Kidney glomerular epithelial cell (primary cell): ENCODE measurements at places on chromosomes 6 and 20.

DNA sequence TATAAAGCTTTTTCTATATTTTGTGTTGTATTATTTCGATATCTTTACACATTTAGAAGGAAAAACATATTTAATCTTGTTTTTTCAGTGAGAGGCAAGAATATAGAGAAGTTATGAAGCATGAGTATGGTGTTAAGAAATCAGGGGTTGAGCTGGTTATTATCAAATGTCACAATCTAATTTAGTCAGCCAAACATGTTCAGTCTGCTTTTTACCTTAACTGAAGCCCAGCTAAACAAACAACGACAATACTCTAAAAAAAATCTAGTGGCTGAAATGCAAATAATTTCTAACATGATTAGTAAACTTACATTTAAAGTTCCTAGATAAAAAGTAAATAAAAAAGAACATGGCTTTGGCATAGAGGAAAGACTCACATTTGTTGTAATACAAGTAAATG is 433.8 kb upstream of the NRSN1 start:
- DNase-seq: no peak

GRCh38 chr20:16821211-16822089 is 73.3 kb downstream of the OTOR start:
- DNase-seq: peak; percentile 54

DNA sequence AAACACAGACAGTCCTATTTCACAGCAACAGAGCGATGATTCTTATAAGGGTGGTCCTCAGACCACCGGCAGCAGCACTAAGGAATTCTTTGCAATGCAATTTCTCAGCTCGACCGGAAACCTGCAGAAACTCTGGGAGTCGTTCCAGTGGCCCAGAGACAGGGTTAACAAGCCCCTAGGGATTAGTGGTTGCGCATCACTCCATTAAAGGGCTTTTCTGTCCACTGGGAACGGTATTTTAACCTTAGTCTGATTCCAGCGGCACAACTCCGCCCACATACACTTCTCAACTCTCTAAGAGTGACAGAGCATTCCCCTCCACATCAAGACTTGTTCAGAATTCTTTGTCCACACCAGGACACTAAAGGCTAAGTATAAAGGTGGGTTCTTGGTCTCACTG is 341.5 kb downstream of the TFAP2A start:
- DNase-seq: no peak

DNA sequence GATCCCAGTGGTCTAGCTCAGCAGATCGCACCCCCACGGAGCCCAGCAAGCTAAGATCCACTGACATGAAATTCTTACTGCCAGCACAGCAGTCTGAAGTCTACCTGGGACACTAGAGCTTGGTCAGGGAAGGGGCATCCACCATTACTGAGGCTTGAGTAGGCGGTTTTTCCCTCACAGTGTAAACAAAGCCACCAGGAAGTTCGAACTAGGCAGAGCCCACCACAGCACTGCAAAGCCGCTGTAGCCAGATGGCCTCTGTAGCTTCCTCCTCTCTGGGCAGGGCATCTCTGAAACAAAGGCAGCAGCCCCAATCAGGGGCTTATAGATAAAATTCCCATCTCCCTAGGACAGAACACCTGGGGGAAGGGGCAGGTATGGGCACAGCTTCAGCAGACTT is 18.8 kb downstream of the FRK start:
- no peak for DNase-seq

DNA sequence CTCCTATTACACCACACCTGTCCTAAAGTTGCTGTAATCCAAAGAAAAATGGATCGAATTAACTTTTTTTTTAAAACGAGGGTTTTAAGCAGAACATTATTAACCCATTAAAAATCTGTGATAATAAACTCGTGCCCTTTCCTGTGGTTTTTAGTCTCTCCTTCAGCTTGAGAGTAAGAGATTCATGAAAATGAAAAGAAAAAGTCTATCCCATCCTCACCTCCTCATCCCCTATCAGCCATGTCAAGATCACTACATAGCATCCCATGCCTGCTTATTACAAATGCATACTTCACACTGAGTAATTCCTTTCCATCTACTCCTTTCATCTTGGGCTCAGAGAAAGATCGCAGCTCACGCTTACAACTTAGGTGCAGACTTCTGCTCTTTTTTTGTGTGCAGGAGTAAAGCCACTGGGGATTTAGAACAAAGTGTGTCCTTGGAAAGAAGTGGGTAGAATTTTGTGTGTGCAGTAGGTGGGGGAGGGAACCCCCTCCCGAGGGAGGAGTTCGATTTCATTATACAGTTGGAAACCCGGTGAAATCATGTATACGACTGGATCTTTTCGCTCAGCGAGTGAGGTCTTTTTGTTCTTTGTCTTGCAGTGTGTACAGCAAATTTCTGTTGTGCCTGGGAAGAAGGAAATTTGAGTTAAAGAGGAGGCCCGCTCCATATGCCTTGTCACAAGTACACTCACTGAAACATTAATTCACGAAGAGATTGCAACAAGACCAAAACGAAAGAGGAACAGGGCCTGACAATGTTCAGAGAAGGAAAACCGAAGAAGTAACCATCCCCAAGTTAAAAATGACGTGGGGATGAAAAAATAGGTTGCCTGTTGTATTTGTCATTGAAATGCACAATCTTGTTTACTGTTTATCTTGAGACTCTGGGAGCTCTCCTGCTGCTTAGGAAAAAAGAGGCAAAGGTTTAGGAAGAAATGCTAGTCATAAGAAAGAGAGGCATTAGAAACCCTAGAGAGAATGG is 146.5 kb upstream of the ZNF217 start:
- no peak for DNase-seq

DNA sequence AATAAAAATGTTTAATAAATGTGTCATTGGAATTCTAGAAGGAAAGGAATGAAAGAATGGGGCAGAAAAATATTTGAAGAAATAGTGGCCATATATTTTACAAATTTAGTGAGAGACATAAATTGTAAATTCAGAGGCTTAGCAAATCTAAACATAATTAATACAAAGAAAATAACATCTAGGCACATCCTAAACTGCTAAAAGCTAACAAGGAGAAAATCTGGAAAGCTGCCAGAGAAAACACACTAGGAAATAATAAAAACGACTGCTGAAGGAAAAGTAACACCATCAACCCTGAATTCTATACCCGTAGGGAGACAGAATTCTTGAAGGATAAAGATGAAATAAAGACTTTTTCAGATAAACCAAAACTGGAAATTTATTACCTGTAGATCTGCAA is 23.8 kb downstream of the CYB5R4 start:
- DNase-seq: no peak

DNA sequence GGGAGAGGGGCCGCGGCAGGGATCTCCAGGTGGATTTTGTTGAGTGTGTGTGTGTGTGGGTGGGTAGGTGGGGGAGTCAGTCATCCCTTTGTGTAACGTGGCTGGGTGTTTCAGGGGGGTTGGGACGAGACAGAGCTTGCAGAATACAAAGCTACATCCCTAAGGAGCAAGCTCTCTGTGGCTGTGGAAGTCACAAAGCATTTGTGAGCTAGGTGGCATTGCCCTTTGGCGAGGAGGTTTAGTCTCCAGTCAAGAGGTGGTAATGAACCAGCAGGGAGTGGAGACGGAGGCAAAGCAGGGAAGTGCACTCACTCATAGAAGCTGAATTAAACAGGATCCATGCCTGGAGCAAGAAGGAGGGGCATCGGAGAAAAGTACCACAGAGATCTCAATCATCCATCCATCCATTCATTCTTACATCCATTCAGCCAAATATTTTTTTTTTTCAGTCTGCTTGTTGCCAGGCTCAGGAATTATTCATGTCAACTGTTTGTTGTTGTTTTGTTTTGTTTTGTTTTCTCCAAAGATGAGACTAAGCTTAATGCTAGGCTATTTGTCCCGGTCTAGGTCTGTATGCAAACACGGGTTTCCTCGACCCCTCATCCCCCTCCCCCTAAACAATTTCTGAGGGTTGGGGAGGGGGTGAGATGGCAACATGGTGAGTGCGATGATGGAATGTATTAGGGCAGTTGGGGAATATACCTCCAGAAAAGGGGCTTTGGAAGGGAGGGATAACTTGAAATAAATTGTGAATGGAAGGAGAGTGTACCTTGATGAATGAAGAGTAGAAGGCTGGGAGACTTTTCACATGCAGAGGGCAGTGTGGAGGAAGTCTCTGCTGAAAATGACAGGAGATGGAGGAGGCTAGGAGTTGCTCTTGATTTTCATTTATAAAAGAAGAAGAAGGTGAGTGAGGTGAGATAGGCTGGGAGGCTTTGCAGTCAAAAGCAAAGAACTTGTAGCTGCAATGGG is 1.0 kb downstream of the HCRTR2 start:
- no peak for DNase-seq

DNA sequence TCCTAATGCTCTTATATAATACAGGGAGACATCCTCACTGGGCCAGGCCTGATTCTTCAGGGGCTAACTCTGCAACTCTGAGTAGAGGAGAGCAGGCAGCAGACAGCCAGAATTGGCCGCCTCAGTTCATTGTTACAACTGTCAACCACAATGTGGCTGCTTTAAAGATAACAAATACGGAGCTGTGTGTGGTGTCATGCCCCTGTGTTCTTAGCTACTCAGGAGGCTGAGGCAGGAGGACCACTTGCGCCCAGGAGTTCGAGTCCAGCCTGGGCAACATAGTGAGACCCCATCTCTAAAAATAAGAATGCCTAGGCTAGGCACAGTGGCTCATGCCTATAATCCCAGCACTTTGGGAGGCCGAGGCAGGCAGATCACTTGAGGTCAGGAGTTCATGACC is 34.3 kb downstream of the CEP250 start:
- no peak for DNase-seq

DNA sequence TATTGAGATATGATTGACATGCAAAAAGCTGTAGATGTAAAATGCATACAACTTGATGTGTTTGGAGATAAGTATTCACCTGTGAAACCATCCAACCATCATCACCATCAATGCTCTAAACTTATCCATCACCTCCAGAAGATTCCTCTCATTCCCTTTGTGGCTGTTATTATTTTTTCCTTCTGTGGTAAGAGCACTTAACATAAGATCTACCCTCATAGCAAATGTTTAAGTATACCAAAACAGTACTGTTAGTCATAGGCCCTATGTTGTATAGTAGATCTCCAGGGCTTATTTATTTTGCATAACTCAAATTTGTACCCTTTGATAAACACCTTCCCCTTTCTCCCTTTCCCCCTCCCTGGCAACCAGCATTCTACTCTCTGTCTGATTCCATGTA is 31.2 kb upstream of the CCN6 start:
- DNase-seq: no peak

- DNase-seq: no peak
Measured at GRCh38 chr6:155406801-155407200, 48.8 kb downstream of the NOX3 start.
